ENCODE measurements at places on chromosomes 7 and 10.

DNA sequence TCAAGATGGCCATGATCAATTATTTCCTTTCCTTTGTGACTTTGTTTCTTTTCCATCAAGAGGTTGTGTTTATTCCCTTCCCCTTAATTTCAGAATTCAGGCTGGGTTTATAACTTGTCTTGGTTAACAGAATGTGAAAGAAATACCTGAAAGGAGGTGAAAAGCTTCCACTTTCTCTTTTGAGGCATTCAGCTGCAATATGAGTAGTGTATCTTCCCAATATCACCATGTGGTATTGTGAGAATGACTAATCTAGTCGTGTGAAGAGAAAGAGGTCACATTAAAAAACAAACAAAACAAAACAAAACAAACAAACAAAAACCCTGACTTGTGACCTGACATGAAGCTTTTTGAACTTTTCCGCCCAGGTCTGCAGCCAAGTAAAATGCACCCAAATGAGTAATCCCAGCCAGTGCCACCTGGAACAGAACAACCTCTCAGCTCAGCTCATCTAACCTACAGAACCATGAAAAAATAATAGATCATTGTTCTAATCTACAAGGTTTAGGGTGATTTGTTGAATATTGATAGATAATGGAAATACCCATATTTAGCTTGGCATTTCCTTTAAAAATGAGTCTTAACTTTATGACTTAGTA lies 70.8 kb upstream of the TEX47 start:
- DNase-seq = no peak

GRCh38 chr10:98380493-98381339 lies 34.3 kb downstream of the PYROXD2 start:
- DNase-seq = no peak

DNA sequence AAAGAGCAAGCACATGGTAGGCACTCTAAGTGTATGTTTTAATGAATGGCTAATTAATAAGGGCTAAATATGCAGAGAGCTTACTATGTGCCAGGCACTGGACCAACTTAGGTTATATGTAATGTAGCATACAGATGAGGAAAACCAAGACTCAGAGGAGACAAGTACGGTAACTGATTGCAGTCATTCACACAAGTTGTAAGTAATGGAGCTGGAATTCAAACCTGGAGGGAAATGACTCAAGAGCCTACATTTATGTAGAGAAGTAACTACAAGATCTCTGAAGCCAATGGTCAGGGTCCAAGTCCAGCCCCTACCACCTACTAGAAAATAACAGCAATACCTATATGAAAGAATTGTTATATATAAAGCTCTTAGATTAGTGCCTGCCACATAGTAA lies 97.3 kb upstream of the KCNIP2 start:
- no peak for DNase-seq

- DNase-seq = no peak
These were observed 17.5 kb upstream of the ASCC1 start for GRCh38 chr10:72233621-72234020.

GRCh38 chr7:7972128-7972527 lies 3.5 kb downstream of the GLCCI1 start:
- no peak for DNase-seq

DNA sequence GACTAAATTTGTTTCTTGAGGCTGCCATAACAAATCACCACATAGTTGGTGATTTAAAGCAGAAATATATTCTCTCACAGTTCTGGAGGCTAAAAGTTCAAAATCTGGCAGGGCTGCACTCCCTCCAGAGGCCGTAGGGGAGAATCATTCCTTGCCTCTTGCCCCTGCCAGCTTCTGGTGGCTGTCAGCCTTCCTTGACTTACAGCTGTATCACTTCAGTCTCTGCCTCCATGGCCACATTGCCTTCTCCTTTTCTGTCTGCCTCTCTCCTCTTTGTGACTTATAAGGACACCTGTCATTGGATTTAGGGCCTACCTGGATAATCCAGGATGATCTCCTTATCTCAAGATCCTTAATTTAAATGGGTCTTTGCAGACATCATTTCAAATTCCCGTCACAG lies 5.8 kb upstream of the LRRC4 start:
- no peak for DNase-seq

- no peak for DNase-seq
These were observed 150.2 kb downstream of the NSUN6 start for GRCh38 chr10:18501198-18501597.

DNA sequence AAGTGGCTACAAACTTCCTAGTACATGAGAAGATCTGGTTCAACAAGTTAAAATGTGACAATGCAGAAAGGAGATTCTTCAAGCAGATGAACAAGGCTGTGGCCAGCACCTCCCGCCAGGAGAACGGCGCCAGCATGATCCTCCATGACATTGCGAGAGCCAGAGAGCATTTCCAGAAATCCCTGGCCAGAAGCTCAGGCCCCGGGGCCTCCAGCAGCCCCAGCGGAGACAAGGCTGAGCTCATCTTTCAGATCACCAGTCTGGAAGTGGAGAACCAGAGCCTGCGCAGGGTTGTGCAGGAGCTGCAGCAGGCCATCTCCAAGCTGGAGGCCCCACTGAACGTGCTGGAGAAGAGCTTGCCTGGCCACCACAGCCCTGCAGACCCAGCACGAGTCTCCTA lies 40.1 kb upstream of the ZNF273 start:
- DNase-seq = no peak

- DNase-seq = no peak
These were observed 89.7 kb downstream of the PTPRE start for GRCh38 chr10:127996586-127996985.

GRCh38 chr7:12369756-12370155 lies 33.9 kb downstream of the VWDE start:
- DNase-seq = no peak

- no peak for DNase-seq
These were observed 6.5 kb downstream of the MDH2 start for GRCh38 chr7:76054123-76055120.

GRCh38 chr10:28253169-28253785 lies 49.6 kb downstream of the MPP7 start:
- DNase-seq = no peak

DNA sequence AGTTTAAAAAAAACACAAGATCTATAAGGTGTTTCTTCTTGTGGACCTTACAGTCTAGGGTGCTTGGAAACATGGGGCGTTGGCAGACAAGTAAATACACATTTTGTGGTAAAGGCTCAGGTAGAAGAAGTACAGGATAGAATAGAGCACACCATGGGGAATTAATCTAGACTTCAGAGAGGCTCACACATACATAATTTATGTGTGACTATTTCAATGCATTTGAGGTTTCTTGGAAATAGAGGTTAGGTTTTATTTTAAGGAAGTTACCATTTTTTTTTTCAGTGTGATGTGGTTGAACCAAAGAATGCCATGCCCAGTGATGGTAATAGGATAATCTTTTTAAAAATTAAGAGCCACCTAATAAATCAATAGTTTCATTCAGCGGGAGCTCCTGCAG lies 12.8 kb downstream of the CFTR start:
- no peak for DNase-seq

- no peak for DNase-seq
These were observed 195.6 kb upstream of the RHOBTB1 start for GRCh38 chr10:61139592-61139953.

GRCh38 chr7:55113760-55114540 lies 95.1 kb downstream of the EGFR start:
- DNase-seq = no peak

GRCh38 chr7:129781928-129782817 lies 170.6 kb downstream of the UBE2H start:
- DNase-seq = no peak

DNA sequence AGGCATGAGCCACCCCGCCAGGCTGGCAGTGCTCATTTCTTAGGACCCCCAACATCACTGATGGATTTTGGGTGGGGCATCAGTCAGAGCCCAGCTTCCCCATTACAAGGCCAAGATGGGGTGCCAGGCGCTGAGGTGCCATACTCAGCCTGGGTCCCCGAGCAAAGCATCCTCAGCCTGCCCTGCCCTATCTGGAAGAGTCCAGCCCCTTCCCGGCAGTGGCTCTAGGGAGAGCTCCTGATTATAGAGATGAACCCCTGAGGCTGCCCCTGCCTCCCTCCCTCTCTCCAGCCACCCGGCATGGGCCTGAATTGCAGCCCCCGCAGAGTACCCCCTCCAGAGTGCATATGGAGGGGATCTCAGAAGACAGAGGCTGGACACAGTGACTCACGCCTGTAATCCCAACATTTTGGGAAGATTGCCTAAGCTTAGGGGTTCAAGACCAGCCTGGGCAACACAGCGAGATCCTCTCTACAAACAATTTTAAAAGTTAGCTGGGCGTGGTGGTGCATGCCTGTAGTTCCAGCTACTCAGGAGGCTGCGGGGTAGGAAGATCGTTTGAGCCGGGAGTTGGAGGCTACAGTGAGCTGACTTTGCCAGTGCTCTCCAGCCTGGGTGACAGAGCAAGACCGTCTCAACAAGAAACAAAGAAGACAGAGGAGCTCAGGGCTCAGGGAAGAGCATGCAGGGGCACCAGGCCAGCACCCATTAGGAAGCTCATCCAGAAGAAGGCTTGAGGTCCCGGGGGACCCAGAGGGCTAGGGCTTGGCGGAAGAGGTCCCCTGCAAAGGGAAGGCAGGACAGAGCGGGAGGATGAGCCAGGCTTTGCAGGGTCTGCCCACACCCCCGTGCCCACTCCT lies 13.3 kb downstream of the LAT2 start:
- DNase-seq = no peak

DNA sequence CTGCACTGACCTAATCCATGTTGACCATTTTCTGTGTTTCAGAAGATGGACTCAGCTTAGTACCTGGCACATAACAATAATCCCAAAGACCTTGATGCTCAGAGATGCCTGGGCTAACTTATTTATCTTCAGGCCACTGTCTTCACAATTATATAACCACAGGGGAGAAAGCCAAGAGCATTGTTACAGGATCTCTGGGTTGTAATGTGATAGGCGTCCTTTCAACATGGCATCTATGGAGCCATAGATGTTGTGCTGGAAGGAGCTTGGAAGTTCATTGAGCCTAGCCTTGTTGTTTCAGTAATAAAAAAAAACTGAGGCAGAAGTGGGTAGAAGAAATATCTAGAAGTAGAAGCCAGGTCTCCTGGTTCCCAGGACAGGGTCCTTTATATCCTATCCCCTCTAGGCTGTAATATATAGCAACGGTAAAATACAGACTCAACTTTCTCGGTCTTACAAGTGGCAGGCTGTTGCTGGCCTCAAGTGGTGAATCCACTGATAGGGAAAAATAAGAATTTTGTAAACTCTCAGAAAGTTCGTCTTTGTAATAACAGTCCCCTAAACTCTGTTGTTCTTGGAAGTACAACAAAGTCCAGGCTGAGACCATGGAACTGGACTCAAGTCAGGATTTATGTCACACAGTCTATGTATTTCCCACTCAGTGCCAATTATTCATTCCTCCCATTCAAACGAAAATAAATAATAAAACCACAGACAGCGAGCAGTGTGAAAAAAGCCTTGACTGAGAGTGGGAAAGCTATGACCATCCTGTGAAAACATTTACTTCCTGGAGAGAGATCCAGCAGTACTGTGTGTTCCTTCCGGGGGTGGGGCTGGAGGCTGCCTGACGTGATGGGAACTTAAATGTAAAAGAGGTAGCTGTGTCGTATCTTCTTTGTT lies 277.6 kb downstream of the REEP3 start:
- no peak for DNase-seq

- no peak for DNase-seq
These were observed 842 bp downstream of the SEMA3A start for GRCh38 chr7:84193747-84194146.

DNA sequence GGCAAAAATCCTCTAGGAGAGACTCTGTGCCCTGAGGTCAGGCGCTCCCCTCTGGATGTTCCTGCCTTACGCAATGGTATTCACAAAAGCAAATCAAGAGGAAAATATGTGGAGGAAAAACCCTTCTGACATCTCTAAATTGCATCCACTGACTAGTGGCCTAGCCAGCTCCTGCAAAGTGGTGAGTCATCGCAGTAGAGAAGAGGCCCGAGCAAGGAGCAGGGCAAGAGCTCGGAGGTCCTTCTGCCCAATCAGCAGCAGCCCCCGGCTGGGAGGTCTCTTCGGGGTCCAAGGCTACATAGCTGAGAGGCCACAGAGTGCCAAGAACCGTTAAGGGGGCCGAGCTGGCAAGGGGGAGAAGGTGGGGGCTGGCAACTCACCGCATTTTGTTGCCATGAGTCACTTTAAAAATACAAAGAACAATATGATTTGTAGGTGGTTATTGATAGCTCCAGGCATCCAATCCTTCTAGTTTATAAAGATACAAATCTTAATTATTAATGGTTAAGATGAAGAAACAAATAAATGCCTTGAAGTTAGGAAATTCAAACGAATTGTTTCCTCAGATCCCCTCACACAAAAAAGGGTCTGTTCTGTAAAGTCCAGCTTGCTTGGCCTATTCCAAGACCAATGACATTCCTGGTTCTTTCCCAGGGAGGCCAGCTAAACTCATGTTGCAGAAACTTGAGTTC lies 161.6 kb downstream of the PKD1L1 start:
- no peak for DNase-seq

DNA sequence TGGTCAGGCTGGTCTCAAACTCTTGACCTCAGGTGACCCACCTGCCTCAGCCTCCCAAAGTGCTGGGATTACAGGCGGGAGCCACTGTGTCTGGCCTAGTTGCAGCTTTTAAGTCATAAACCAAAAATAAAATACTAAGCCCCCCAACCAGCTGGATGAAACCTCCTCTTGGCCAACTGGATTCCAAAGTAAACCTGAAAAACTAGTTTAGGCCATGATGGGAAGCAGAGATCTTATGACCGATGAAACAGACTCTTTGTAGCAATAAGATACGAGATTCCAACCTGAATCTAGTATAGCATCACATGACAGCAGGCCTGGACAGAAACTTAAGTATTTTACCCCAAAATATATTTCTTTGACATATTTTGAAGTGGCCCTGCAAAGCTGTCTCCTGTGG lies 9.1 kb upstream of the MCM10 start:
- DNase-seq = no peak

GRCh38 chr10:72332423-72333111 lies 22.2 kb downstream of the DNAJB12 start:
- DNase-seq = no peak

GRCh38 chr7:155468785-155469148 lies 10.8 kb downstream of the EN2 start:
- DNase-seq = no peak

- DNase-seq = no peak
These were observed 94.5 kb downstream of the SEC61G start for GRCh38 chr7:54664235-54665228.

DNA sequence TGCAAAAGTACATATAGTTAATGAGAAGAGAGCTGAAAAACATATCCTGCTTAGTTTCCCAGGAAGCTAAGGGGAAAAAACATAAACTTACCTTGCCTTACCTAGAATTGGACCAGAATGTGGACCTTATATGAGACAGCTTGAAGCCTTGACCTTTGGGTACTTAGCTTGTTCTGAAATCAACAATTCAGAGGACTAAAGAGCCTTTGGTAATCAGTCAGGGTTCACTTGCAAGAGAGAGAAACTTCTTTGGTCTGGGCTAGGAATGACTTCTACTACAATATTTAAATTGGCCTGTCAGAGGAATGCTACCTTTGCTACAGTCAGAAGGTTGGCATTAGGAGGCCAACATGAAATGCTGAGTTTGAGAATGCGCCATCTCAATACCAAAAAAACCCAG lies 24.9 kb downstream of the SAMD8 start:
- no peak for DNase-seq

GRCh38 chr10:117257721-117258120 lies 16.8 kb downstream of the SLC18A2 start:
- DNase-seq = no peak
